ENCODE measurements at places on chromosomes 7 and 10.
A peak's percentile ranks its signal among the peaks of the same experiment; 100 is the strongest.

- no peak for DNase-seq
Observed at GRCh38 chr10:26950934-26951333, 90.2 kb upstream of the ABI1 start.

- DNase-seq, result no peak
Observed at GRCh38 chr7:94594882-94595281, 61.1 kb downstream of the SGCE start.

GRCh38 chr7:74356589-74357315 is 67.5 kb downstream of the CLIP2 start:
- DNase-seq, result peak; percentile 77

DNA sequence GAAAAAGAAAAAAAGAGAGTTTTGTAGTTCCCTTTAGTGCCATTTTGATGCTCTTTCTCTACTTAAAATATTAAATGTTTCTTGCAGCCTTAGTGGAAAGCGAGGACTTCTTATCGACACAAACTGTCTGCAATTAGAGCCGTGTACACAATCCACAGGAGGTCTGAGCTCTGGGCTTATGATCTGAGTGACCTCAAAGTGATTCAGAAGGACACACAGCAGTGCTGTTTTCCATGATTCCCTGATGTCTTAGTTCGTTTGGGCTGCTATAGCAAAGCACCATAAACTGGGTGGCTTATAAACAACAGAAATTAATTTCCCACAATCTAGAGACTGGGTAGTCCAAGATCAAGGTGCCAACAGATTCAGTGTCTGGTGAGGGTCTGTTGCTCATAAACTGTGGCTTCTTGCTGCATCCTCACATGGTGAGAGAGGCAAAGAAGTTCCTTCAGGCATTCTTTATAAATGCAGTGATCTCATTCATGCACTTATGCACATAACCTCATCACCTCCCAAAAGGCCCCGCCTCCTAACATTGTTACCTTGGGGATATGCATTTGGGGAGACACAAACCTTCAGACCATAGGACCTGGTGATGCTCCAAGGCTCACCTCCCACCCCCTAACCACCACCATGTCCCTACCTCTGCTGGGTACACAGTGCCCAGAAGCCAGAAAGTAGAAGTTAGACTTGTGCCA is 204.5 kb upstream of the GHITM start:
- DNase-seq, result no peak

DNA sequence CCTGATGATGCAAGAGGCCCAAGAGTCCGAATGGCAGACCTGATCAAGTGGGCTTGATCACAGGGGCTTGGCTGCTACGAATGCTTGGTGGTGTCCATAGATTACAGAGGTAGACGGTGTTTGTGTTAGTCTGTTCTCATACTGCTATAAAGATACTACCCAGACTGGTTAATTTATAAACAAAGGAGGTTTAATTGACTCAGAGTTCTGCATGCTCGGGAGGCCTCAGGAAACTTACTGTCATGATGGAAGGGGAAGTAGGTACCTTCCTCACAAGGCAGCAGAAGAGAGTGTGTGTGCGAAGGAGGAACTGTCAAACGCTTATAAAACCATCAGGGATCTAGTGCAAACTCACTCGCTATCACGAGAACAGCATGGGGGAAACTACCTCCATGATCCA is 268.9 kb upstream of the KLF6 start:
- no peak for DNase-seq

DNA sequence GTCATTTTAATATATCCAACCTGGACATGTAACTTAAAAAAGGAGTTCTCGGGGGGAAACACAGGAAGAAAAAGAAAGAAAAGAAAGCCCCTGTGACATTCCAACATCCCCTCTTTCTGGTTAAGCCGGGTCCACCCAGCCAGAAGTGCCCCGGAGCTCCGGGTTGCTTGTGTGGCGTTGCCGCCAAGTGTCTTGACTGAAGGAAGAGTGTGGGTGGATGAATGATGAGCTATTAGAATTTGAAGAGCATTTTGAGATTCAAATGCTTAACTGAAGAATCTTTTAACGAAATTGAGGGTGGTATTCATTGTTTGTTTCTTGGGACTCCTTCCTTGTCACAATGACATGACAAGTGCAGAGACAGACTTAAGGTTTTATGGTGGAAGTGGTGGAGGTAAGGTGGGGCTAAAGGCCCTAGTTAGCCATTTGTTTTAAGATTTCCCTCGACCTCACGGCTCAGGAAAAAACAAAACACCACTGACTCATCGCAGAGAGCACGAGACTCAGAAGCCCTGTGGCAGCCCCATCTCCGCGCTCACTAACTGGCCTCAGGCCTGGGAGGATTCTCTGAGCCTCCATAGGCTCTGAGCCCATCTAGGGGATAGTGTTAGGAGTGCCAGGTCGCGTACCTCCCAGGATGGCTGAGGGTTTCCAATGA is 1.8 kb upstream of the GLI3 start:
- peak; percentile 94 for DNase-seq

DNA sequence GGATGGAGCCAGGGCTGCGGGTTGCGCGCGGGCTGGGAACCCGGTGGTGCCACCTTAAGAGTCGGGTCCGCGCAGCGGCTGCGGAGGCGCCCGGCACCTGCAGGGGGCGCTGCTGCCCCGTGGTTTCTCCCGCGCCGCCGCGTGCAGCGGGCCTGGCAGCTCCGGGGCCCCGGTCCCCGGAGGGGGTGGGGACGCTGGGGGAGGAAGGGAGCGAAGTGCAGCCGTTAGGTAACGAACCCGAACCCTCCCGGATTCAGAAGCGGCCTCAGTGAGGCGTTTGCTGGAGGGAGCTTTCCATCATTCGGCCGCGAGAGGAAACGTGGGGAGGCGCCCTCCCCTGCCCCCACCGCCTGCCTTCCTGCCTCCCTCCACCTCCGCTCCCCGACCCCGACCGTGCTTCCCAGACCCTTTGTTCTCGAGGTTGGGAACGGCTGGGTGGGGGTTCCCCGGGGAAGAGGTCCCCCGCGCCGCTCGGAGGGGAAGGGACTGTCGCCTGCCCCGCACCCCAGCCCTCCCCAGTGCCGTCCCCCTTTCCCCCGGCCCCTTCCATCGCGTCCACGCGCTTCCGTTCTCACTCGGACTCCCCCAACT is 29.6 kb downstream of the SKIDA1 start:
- DNase-seq, result peak; percentile 79

GRCh38 chr7:74306004-74306729 is 17.0 kb downstream of the CLIP2 start:
- DNase-seq, result no peak

DNA sequence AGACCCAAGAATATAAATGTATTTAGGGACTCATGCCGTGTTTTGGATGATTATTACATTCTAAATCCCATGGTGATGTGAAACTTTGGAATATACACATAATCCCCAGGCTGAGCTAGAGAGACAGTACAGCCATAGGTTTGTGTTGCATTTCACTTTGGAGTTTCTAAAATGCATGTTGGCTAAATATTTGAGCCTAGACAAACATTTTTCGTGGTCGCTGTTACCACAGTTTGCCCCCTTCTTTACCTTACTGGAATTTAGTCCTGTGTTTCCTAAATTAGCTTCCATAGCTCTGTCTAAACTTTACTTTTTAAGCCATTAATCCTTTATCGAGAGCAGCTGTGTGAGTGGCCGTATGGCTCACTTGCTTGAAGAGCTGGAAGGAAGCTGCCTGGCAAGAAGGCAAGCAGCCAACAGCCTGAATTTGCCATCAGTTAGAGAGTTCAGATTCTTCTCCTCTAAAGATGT is 192.0 kb downstream of the BICC1 start:
- DNase-seq, result peak; percentile 8

GRCh38 chr7:20776214-20776911 is 10.3 kb downstream of the SP8 start:
- DNase-seq, result no peak

All from ELR (cell line).